Activated CD8-positive, alpha-beta memory T cell treated with anti-CD3 and anti-CD28 coated beads for 4 hours (primary cell): ENCODE measurements at places on chromosomes 4 and X.

DNA sequence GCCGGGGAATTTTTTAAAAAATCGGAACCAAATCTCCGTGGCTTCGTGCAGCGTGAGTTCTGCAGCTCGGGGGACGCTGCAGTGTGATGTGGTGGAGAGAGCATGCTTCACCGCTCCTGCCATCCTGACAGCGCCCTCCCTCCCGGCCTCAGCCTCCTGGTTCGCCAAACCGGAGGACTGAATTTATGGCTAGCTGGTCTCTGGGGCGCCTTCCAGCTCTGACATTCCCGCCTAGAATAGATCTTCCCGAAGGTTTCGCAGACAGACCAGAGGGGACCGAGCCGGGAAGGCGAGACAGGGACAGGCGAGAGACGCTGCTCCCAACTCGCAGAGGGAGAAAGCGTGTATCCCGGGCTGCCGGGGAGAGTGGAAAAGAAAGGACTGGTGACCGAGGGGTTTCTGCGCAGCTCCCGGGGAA is 25.9 kb downstream of the HOPX start:
- no peak for DNase-seq

GRCh38 chr4:136863756-136864155 is 668.5 kb downstream of the PCDH18 start:
- DNase-seq: no peak

DNA sequence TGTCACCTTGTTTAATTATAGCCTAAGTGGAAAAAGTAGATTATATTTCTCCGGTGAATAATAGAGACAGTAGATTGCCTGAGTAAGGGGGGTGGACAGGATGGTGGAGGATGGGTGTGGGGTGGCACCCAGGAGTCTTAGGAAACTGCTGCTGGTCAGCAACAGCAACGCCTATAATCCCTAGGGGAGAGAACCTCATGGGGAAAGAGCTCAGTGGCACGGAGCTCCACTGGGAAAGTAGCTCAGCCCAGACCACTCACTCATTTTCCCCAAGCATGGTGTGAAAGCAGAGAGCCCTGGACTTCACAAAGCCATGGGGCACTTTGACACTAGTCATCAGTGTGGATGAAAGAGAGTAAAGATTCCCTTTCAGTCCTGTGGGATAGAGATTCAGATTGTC is 31.1 kb downstream of the METTL14 start:
- DNase-seq: no peak

GRCh38 chr4:109701566-109702410 is 1.5 kb downstream of the CASP6 start:
- DNase-seq: no peak

- DNase-seq: no peak
Observed at GRCh38 chrX:7462110-7462509, 314.2 kb upstream of the PUDP start.
